ENCODE measurements at places on chromosomes 13 and 19.

- DNase-seq: no peak
These were observed 18.6 kb downstream of the NALCN start for GRCh38 chr13:101397742-101398141.

DNA sequence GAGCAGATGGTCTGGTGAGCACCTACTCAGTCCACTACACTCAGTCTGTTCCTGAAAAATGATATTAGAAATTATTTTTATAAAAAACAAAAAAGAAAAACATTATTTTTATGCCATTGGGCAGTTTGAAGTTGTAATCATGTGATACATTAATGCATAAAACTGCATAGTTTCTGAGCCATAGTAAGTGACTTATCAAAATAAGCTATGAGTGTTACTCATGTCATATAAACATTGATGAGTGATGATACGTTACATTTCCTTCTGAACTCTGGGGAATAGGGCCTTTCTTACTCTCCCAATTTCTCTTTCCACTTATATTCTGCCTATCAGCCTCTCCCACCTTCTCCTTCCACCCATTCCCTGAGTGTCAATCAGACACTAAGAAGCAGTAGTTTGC, 8.9 kb downstream of the ZNF805 start:
- DNase-seq: no peak

GRCh38 chr13:51044023-51044665, 66.9 kb downstream of the C13orf42 start:
- DNase-seq: no peak

- DNase-seq: no peak
These were observed 9.9 kb upstream of the ZNF227 start for GRCh38 chr19:44202470-44202869.

- DNase-seq: peak; percentile 56
These were observed 139.4 kb downstream of the HS6ST3 start for GRCh38 chr13:96229356-96229755.

Data from NB4 (cell line).